Spleen (tissue), 13 donors: ENCODE measurements at places on chromosomes 4 and X. TPM values are rescaled to one million over a fixed set of nuclear protein-coding genes. Genes with fewer than 3 reads are reported as not detected.
A peak's percentile ranks its signal among the peaks of the same experiment; 100 is the strongest.

The STBD1 gene
- total RNA-seq: 1.9 TPM

The RNF150 gene
- 21.5 TPM for total RNA-seq

The ZAR1 gene
- total RNA-seq: not detected

- H3K27ac ChIP-seq: peak overlapping the region; percentile 16
- no peak for DNase-seq
- no peaks in the 10 kb centered on the region for H3K4me1 ChIP-seq
- no peak overlapping the region for H3K4me3 ChIP-seq
- no peaks in the 10 kb centered on the region for H3K27me3 ChIP-seq
These were observed 52.1 kb upstream of the RAP2C start for GRCh38 chrX:132271311-132271778.

GRCh38 chr4:178448372-178449035, 1006.3 kb upstream of the AGA start:
- DNase-seq: no peak
- no peak overlapping the region for H3K4me3 ChIP-seq
- no peak overlapping the region for H3K27ac ChIP-seq
- no peaks in the 10 kb centered on the region for H3K36me3 ChIP-seq
- H3K4me1 ChIP-seq: no peaks in the 10 kb centered on the region
